ENCODE measurements at places on chromosomes 1 and 21. TPM values are rescaled to one million over a fixed set of nuclear protein-coding genes. Genes with fewer than 3 reads are reported as not detected.

PRMT6 gene
- total RNA-seq: 21.5 TPM

SPRR2E gene
- not detected for total RNA-seq

SIPA1L2 gene
- 9.9 TPM for total RNA-seq

CDC20 gene
- total RNA-seq: 189 TPM

GPR25 gene
- not detected for total RNA-seq

ETV3L gene
- not detected for total RNA-seq

FAM72B gene
- 6.9 TPM for total RNA-seq

CSF3R gene
- total RNA-seq: not detected

FMO5 gene
- total RNA-seq: 0.73 TPM

BNIPL gene
- total RNA-seq: 0.07 TPM

FGR gene
- 0.07 TPM for total RNA-seq

LCE1C gene
- total RNA-seq: not detected

PTGER3 gene
- not detected for total RNA-seq

HSPA13 gene
- total RNA-seq: 57.8 TPM

HAPLN2 gene
- not detected for total RNA-seq

DNA sequence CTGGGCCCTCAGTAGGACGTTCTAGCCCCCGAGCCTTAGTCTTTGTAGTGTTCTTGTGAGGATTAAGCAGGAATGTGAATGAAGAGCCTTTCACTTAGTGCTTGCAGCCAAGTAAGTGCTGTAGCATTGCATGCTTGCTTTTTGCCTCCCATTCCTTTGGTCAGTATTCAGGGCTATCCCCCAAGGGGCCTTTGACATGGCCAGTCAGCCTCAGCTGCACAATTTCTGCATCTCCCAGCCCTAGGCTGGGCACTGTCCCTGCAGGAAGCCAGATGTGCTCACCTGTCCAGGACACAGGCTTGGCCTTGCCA is 30.5 kb downstream of the SOX13 start:
- no peak for DNase-seq

DNA sequence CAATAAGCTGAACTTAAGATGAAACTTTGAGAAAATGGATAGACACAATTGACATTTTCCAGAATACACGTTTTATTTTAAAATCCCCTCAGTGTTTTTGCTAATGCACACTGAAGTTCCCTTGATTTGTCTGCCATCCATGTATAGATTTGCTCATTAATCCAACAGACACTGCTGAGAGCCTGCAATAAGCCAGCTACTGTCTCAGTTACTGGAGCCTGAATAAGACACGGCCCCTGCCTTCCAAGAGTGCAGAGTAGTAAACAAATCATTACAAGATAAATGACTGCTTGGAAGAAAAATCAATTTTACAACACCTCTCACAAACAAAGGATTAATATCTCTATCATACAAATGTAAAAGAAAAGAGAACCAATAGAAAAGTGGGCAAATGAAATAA is 130.1 kb downstream of the TLR5 start:
- no peak for DNase-seq

GRCh38 chr1:230744382-230744781 is 2.8 kb upstream of the CAPN9 start:
- DNase-seq: no peak

DNA sequence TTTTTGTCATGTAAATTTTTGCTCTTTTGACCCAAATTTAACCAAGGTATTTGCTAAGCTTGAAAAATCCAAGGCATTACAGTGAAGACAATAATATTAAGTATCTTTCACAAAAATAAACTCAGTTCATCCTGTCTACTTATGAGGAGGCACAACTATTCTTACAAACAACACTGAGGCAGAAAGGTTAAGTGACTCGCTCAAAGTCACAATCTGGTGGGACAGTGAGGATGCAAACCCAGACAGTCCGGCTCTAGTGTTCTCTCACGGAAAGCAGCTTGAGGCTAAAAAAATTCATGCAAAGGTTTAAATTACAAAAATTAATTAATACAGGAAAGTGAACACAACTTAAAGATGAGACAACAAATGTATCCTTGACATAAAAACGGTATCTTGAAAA is 125.3 kb downstream of the SIPA1L2 start:
- no peak for DNase-seq

- no peak for DNase-seq
Observed at GRCh38 chr1:55402142-55402541, 187.0 kb upstream of the USP24 start.

- DNase-seq: no peak
Observed at GRCh38 chr1:30656171-30656940, 67.0 kb downstream of the MATN1 start.

GRCh38 chr1:31904339-31905092 is 33.7 kb downstream of the PTP4A2 start:
- no peak for DNase-seq

DNA sequence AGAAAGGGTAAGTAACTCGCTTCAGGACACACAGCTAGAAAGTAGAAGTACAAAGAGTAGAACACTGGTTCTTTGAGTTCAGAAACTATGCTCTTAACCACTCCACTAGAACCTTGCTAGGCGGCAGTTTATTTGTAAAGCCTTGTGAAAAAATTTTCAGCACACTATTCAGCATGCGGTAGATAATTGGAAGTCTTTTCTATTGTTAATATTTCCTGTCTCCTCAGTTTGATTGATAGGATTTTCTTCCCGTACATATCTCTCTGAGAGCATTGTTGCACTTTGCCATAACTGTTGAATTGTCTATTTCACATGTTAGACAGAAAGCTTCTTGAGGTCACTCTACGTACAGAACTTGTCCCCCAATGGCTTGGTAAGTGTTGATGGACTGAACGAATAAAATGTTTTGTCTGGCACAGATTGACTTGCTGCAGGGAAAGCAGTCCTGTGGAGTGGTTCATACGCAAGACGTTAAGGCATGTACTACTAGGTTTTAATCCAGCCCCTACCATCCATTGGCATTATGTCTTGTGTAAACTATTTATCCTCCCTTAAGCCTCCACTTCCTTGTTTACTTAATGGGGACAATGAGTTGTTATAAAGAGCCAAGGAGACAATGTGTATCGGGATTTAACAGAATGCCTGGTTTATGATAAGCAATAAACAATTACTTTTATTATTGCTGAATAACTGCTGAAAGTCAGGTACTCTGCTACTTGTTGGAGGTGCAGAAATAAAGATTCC is 35.8 kb downstream of the C1orf21 start:
- DNase-seq: no peak

- no peak for DNase-seq
Observed at GRCh38 chr1:151993084-151993733, 450 bp downstream of the S100A10 start.

- DNase-seq: no peak
Observed at GRCh38 chr1:225808136-225808535, 1.8 kb upstream of the EPHX1 start.

- no peak for DNase-seq
Observed at GRCh38 chr1:49183489-49183888, 406.8 kb upstream of the BEND5 start.

DNA sequence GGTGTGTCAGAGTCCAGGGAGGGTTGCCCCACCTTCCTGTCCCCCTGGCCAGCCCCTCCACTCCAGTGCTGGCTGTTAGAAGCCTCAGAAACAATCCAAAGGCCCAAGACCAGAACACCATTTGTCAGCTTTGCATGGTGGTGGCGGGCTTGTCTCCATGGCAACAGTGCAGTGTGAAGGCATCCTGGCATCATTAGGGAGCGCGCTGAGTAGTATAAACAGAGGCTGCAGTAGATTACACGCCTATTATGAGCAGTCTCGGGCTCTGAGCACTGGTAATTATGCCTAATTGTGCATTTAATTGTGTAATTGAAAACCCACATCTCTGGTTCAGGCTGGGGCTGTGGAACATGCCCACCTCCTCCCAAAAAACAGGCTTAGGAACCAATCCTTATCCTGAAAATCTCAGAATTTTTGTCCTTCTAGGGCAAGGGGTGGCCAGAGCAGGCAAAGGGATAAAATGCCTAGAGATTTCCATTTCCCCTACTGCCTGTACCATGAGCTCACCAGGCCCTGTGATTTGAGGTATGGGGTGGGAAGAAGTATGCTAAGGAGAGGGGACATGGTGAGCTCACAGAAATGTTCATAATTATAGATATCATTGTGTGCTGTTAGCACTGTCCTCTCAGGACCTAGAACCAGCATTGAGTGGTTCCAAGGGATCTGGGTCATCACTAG is 11.7 kb downstream of the NKAIN1 start:
- no peak for DNase-seq

GRCh38 chr1:243513726-243514491 is 258.1 kb downstream of the SDCCAG8 start:
- no peak for DNase-seq

DNA sequence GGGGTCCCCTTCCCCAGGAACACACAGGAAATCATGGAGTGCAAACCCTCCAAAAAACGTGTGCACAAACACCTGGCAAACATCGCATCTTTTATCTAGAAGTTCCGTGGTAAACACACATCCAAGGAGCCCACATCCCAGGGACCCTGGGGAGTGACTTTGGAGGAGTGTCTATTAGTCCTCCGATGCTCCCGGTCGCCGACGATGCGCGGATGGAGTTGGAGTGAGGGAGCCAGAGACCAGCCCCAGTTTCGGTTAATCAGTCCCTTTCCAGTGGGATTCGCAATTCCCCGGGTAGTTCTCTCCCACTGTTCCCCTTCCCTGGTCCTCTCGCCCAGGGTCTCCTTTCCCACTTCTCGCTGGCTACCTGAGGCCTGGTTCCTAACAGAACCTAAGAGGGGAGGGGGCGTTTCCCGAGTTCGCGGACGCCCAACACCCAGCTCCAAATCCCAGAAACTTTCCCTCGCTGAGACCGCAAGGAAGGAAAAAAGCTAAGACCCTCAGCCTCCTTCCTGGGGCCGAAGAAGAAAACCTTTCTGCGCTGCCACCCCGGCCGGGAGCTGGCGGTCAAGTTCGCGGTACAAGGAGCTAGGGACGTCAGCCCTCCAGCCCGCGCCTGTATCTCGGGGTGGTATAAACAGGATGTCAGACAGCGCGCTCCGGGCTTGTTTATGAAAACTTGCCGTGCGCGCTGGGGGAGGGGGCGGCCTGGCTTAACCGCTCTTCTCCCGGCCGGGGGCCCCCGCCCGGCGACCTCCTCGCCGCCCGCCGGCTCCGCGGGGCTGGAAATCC is 787 bp downstream of the JAK1 start:
- no peak for DNase-seq

GRCh38 chr1:24556414-24556795 is 518 bp downstream of the NCMAP start:
- DNase-seq: no peak

GRCh38 chr1:231421546-231421970 is 529 bp downstream of the EGLN1 start:
- no peak for DNase-seq

DNA sequence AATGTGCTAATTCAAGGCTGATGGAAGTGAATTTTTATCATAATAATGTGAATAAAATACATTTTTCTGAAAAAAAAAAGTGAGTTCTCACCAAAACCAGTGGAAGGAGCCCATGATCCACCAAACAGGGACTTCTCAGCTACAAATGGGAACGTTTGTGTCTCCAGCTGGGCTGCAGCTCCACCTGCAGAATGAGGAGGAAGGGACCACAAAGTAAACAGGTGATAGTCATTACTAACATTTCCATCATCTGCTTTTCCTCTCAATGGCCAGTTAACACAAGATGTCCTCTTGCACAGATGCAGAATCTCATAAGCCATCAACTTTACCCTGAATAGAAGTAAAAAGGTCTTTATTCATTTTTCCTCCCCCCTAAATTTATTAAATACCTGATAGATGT is 246.2 kb downstream of the MRPL39 start:
- DNase-seq: no peak

- DNase-seq: no peak
Observed at GRCh38 chr21:30194701-30195299, 21.1 kb downstream of the CLDN8 start.

GRCh38 chr1:68496680-68497357 is at the start of gene DEPDC1:
DEPDC1 (minus strand) TSS chr1:68497082; CDS start chr1:68496999, 83 bp downstream.
- peak; percentile 79 for DNase-seq

DNA sequence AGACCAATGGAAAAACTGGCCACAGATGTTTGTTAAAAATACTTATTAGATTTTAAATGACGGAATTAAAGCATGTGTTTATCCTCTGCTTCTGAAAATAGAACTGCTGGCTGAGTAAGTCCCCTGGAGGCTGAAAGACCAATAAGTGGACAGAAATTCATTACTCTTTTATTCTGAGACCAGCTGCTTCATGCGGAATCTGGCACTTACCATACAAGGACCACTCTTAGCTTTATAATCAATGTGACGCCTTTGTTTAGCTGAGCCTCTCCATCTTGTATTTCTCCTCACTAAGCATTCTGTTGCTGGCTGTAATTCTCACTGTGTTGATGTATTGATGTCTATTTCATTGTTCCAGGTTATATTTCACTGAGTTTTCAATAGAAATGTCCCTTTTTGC is 6.3 kb upstream of the EXO1 start:
- DNase-seq: no peak

GRCh38 chr1:229031481-229032341 is 239.2 kb upstream of the RAB4A start:
- DNase-seq: no peak

DNA sequence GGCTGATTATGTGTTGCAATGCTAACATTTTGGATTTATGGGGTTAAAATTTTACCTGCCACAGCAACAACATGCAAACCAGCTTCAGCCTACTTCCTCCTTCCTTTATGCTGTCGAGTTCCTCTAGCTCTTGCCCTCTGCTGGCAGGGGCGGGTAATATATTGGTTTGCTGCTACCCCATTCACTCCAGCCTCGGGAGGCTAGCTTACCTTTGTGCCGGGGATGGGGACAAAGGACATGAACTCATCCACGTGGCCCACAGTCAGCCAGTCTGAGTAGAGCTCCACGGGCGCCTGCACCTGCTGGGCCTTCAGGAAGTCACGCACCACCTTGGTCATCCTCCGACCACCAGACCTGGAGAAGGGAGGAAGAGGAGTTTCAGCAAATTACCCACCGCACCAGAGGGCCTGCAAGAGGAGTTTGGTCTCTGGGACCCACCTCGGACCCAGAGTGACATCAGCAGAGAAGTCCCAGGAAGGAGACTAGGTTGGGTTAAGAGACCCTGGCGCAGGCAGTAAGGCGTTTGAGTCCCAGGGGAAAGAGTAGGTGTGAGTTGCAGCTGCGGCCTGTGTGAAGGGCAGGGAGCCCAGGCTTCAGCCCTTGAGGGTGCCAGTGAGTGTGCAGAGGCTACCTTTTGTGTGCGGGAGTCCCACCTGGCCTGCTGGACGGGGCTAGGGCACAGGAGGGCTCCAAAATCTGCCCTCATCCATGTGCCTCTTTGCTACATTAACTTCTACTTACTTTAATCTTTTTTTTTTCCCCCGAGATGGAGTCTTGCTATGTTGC is 21.8 kb upstream of the SDHB start:
- DNase-seq: no peak

- no peak for DNase-seq
Observed at GRCh38 chr1:113438505-113439276, 48.4 kb downstream of the MAGI3 start.

Measured in pulmonary artery endothelial cell (primary cell).